ENCODE measurements at places on chromosomes 1 and 21.

DNA sequence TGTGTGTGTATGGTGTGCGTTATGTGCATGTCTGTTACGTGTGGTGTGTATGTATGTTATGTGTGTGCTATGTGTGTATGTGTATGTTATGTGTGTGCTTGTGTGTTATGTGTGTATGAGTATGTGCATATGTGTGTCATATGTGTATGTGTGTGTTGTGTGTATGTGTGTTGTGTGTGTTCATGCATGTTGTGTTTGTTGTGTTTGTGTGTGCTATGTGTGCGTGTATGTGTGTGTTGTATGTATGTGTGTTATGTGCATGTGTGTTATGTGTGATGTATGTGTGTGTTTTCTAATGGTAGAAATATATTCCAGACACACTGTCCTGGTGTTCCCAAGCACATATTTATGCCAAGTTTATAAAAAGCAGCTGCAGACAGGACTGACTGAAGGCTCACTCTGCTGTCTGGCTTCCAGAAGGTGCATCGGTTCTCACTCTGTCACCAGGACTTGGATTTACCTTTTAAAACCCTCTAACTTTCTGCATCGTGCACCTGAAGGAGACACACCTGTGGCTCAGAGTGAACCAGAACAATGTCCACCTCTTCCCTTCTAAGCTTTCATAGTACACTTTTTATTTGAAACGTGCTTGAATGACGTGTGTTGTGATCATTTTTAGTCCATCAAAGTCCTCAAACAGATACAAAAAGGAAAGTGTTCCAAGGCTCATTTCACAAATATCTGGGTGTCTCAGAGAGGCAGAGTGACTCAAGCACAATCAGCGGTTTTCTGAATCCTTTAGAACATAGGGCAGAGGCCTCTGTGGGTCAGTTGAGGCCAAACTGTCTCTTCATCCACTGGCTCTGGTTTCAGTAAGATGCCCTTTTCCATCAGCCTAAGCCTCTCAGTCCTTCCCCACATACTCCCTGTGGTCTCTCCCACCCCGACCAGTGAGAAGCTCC lies 49.9 kb downstream of the TOMM20 start:
- no peak for DNase-seq

DNA sequence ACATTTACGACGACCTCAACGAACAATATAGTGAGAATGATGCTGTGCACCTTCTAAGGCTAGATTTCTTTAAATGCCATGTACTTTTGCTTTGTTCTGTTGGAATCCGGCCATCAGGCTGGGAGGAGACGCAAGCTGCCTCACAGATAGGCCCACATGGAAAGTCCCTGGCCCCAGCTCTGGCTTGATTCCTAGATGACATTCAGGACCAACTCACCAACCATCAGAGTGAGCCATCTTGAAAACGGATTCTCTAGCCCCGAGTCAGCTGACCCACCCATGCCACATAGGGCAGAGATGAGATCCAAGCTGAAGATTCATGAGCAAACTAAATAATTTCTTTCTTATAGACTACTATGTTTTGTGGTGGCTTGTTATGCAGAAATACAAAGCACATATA lies 164.4 kb downstream of the ZNF281 start:
- no peak for DNase-seq

- DNase-seq = no peak
Measured at GRCh38 chr1:101178688-101179491, 57.9 kb upstream of the S1PR1 start.

- DNase-seq = no peak
Measured at GRCh38 chr1:214439352-214440119, 111.9 kb downstream of the PTPN14 start.

DNA sequence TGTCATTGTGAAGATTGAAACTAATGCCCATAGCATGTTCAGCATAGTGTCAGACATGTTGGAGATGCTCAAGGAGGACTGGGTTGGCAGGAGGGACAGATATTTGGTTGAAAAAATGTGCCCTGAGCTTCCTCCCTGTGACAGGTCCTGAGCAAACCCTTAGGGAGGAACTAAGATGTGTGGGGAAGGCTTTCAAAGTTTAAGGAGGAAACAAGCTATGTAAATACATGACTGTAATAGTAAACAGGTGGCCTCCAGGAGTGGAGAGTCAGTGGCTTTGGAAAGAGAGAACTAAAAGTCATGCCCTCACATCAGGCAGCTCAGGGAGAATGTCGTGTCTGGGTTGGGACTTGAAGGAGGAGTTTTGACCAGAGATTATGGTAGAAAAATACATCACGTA lies 9.7 kb upstream of the KIRREL1 start:
- DNase-seq = no peak

DNA sequence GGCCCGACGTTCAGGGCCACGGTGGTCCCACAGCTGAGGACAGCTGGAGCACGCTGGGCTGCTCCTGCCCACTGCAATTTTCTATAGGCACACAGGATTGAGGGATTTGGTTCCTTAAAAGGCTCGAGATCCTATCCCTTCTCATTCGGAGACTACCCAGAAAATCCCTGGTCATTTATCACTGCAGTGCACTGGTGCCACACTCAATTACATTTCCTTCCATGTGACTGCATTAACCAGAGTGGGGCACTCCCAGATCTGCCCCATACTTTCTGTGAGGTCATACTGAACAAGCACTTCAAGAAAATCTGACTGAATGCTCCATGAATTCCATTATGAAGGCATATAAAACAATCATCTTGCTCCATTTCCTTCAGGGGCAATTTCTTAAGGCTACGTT lies 49.8 kb upstream of the KCNE1 start:
- no peak for DNase-seq

GRCh38 chr1:205073511-205073910 lies 10.7 kb downstream of the TMEM81 start:
- DNase-seq = no peak

DNA sequence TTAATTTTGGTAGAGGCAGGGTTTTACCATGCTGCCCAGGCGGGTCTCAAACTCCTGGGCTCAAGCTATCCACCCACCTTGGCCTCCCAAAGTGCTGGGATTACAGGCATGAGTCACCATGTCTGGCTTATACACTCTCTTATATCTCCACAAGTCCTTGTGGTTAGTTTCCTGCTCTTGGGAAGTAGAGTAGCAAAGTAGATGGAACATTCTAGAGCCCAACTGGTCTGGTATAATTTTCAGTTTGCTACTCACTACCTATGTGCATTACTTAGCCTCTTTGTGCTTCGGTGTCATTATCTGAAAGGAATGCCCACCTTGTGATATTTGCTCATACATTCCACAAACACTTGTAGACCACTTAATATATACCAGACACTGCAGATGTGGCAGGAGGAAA lies 96.6 kb upstream of the IPO9 start:
- DNase-seq = no peak

GRCh38 chr1:34164771-34165391 lies at the start of gene CSMD2:
TSS of gene CSMD2 (minus strand) at chr1:34165230. CDS start at chr1:34165097, 133 bp downstream.
- peak; percentile 57 for DNase-seq

DNA sequence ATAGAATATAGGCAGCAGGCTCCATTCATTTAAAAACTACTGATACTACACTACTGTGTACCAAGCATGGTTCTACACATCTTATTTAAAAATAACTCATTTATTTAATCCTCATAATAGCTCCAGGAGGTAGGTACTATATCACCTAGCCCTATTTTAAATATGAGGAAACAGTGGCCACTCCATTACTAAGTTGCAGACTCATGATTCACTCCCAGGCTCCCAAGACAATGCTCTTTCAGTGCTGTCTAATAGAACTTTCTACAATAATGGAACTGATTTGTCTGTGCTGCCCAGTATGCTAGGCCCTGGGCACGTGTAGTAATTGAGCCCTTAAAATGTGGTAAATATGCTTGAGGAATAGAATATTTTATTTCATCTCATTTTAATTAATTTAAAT lies 357.1 kb downstream of the LTN1 start:
- no peak for DNase-seq

DNA sequence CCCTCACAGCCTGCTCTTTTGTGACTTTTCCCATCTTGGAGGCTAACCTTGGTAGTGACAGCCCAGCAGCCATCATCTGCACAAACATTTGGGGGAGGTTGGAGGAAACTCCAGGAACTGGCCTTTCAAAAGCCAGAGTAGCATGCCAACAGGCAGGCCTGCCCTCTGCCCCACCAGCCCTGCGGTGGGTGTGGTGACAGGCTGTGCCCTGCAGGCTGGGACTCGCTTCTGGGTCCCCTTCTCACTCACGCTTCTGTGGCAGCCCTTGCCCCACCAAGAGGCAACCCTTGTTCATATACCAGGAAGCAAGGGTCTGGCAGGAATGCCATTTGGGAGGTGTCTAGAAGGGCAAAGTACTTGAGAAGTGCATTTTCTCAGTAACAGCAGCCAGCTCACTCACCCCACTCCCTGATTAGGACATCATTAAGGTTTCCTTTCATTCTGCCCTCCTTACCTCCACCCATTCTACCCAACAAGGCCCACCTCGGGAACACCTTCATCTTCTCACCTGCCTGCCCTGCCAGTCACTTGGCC lies 20.8 kb upstream of the FAM3B start:
- DNase-seq = no peak

DNA sequence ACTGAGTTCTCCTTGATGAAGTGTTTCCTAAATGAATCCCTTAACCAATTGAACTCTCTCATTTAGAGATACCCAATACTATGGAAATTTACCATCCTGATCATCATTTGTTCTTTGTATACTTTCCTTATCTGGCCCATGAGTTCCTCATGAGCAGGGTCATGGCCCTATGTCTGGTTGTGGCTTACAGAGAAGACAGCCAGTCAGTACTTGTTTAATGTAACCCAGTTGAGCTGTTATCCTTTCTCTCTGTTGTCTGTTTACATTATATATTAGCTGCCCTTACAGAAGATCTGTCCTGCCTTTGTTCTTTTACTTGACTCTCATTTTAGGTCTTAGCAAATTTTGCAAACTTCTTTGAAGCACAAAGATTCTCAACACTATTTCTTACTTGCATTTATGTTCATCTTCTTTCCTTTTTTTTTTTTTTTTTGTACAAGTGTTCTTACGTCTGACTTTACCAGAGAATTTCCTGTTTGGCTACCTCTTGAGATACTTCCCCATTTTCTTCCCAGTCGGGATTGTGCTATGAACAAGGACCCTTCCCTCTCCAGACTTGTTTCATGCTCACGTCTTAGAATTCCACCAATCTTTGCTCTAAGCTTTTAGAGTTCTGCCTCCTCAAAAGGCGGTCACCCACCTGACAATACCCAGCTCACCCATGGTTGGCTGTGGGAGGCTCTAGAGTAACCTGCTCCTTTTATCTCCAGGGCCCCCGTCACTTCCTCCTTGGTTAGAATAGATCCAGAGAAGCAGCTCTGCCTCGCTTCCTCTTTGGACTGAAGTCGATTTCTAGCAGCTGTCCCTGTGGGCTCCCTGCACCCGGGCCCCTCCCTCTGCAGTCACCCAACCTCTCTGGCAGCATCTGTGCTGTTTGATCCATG lies 53.6 kb upstream of the RUNX1 start:
- DNase-seq = no peak

DNA sequence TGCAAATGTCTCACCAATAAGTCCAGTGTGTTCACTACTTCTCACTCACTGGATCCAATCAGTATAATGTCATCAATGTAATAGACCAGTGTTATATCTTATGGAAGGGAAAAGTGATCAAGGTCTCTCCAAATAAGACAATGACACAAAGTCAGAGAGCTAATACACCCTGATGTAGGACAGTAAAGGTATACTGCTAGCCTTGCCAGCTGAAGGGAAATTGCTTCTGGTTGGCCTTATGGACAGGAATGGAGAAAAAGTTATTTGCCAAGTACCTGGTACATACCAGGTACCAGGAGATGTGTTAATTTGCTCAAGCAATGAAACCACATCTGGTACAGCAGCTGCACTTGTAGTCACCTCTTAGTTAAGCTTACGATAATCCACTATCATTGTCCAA lies 141.0 kb downstream of the LTN1 start:
- no peak for DNase-seq

- no peak for DNase-seq
Measured at GRCh38 chr1:220694866-220695382, 4.8 kb downstream of the C1orf115 start.

- DNase-seq = no peak
Measured at GRCh38 chr1:42340901-42341300, 5.9 kb upstream of the FOXJ3 start.

GRCh38 chr1:21732664-21733063 lies 50.3 kb downstream of the USP48 start:
- no peak for DNase-seq

- no peak for DNase-seq
Measured at GRCh38 chr1:45722809-45723208, 27.6 kb downstream of the IPP start.

DNA sequence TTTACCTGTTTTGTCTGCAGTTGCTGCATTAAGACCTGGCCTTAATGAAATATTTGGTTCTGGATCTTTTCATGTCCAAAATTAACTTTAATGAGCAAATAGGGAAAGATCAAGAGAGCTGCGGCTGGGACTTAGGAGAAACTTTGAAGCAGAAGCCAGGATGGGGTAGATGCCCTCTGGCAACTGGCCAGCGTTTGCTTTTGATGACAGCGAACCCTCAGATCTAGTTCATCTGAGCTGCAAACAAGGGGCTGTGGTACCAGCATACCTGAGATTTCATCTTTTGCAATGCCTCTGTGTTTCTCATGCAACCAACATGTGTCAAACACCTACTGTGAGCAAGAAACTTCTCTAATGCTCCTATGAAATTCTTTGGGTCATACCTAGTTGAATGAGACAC lies 13.0 kb upstream of the TEDDM1 start:
- no peak for DNase-seq
